Stimulated activated CD8-positive, alpha-beta memory T cell treated with anti-CD3 and anti-CD28 coated beads, Interleukin-15, amount 100 ng/mL, for 1 hour (primary cell): ENCODE measurements at places on chromosomes 1 and 21.

DNA sequence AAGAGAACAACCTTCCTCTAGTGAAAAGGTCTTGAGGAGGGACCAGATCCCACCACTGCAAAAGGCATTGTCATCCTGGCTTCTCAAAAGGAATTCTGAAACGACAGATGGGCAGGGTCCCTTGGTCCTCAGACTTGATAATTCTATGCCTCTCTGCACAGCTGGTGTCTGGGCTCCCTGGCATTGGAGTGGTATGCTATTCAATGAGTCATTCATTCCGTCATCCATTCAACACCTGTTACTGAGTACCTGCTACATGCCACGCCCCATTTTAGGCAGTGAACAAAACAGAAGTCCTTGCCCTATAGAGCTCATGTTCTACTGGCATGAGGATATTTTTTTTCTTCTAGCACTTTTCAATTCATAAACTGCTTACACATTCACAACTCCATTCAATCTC is 45.8 kb upstream of the HMGB4 start:
- DNase-seq, result no peak

DNA sequence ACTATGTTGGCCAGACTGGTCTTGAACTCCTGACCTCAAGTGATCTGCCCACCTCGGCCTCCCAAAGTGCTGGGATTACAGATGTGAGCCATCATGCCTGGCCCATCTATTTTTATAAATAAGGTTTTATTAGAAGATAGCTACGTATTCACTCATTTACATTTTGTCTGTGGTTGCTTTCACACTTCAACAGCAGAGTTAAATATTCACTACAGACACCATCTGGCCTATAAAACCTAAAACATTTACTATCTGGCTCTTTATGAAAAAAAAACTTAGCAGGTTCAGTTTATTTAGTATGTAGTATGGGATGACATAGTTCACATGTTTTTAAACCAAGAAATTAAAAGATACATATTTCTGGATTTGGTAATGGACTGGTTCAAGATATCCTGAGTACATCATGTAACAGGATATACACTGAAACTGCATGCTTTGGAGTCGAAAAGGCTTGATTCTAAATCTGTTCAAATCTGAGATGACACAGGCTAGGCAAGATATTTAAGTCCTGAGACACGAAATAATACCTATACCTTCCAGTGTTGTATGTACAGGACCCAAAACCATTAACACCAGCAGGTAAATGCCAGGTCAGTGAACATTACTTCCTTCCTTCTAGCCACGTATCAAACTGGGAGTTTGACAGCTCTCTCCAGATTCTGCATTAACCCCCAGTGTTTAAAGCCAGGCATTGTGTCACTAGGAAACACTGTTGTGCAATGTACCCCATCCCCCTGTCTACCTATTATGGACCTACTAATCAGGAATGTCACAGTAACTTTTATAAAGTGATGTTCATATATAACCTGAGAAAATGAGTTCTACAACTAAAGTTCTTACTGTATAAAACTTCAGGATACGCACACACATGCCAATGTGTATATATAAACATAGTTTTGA is 54.3 kb upstream of the SDC3 start:
- DNase-seq, result no peak

GRCh38 chr1:55217226-55217986 is 2.2 kb upstream of the USP24 start:
- no peak for DNase-seq

- DNase-seq, result no peak
Observed at GRCh38 chr1:202501281-202501680, 152.8 kb downstream of the PPP1R12B start.

- DNase-seq, result no peak
Observed at GRCh38 chr1:50750021-50750619, 209.9 kb downstream of the FAF1 start.

GRCh38 chr1:173249349-173249748 is 42.2 kb upstream of the TNFSF4 start:
- DNase-seq, result no peak
